ENCODE measurements at places on chromosomes 11 and 22.

- no peak for DNase-seq
- peak overlapping the region; percentile 75 for H3K4me3 ChIP-seq
- H3K27ac ChIP-seq, result peak overlapping the region; percentile 69
Measured at GRCh38 chr22:25404556-25404927, 159.9 kb upstream of the GRK3 start.

GRCh38 chr11:134118006-134118405 lies 49.1 kb downstream of the JAM3 start:
- no peak overlapping the region for H3K27ac ChIP-seq
- H3K4me1 ChIP-seq, result peaks cover 37% of the 10 kb centered on the region
- no peak overlapping the region for H3K4me3 ChIP-seq
- no peaks in the 10 kb centered on the region for H3K36me3 ChIP-seq
- no peak for DNase-seq
- H3K27me3 ChIP-seq, result no peaks in the 10 kb centered on the region

GRCh38 chr11:14179116-14179820 lies 179.7 kb downstream of the RRAS2 start:
- no peaks in the 10 kb centered on the region for H3K36me3 ChIP-seq
- H3K27me3 ChIP-seq, result peaks cover under 1% of the 10 kb centered on the region
- H3K27ac ChIP-seq, result no peak overlapping the region
- H3K4me3 ChIP-seq, result no peak overlapping the region
- DNase-seq, result no peak
- H3K4me1 ChIP-seq, result no peaks in the 10 kb centered on the region

- H3K4me3 ChIP-seq, result peak overlapping the region; percentile 97
- H3K27me3 ChIP-seq, result no peaks in the 10 kb centered on the region
- peaks cover 45% of the 10 kb centered on the region for H3K4me1 ChIP-seq
Measured at GRCh38 chr11:8870411-8871170, 40.4 kb upstream of the AKIP1 start.

GRCh38 chr11:64559351-64560138 lies 31.5 kb upstream of the SLC22A12 start:
- H3K4me3 ChIP-seq, result no peak overlapping the region
- no peak overlapping the region for H3K27ac ChIP-seq
- H3K27me3 ChIP-seq, result no peaks in the 10 kb centered on the region
- no peak for DNase-seq

DNA sequence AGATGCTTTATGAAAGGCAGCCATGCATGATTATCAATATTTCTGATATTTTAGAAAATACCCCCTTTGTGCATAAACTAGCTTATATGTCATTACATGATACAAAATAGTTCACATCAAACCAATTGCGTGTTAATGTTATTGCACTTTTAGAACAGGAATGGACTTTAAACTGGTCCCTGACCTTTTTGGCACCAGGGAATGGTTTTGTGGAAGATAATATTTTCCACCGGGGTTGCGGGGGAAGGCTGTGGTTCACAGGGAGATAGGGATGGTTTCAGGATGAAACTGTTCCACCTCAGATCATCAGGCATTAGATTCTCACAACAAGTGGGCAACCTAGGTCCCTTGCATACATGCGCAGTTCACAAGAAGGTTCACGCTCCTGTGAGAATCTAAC lies 16.5 kb upstream of the LGR4 start:
- H3K27ac ChIP-seq, result no peak overlapping the region
- no peaks in the 10 kb centered on the region for H3K27me3 ChIP-seq
- DNase-seq, result no peak
- H3K4me3 ChIP-seq, result no peak overlapping the region
- no peaks in the 10 kb centered on the region for H3K4me1 ChIP-seq
- H3K36me3 ChIP-seq, result no peaks in the 10 kb centered on the region

DNA sequence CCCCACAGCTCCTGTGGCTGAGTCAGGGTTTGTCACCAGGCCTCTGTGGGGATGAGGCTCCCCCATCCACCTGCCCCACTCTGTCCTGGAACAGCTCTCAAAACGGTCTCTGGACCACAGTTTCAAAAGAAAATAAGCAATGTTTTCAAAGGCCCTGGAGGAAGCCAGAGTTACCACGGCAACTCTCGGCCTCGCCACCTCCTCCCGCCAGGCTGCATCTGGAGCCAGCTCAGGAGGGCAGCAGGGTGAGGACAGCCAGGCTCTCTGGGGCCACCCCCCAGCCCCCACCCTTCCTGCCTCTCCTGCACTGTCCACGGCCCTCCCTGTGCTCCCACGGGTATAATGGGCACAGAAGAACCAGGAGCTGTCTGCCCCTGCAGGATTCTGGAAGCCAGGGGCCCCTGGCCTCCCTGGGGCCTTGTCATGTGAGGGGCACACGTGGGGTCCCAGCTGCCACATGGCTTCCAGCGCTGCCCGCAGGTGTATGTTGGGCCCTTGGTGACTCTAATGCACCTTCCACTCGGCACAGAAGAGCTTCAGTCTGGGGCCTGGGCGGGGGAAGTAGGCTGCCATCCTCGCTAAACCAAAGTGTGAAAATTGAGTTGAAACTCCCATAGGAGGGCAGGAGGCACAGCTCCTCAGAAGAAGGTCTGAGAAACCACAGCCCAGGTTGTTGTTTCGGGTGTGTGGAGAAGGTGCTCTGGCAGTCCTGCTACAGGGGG lies 10.3 kb downstream of the CD81 start:
- H3K4me1 ChIP-seq, result peaks cover 83% of the 10 kb centered on the region
- DNase-seq, result no peak
- H3K27me3 ChIP-seq, result no peaks in the 10 kb centered on the region
- no peak overlapping the region for H3K4me3 ChIP-seq

GRCh38 chr11:102666331-102666957 lies 39.1 kb downstream of the MMP27 start:
- H3K4me1 ChIP-seq, result no peaks in the 10 kb centered on the region
- H3K27me3 ChIP-seq, result no peaks in the 10 kb centered on the region
- no peak overlapping the region for H3K4me3 ChIP-seq
- no peaks in the 10 kb centered on the region for H3K36me3 ChIP-seq

DNA sequence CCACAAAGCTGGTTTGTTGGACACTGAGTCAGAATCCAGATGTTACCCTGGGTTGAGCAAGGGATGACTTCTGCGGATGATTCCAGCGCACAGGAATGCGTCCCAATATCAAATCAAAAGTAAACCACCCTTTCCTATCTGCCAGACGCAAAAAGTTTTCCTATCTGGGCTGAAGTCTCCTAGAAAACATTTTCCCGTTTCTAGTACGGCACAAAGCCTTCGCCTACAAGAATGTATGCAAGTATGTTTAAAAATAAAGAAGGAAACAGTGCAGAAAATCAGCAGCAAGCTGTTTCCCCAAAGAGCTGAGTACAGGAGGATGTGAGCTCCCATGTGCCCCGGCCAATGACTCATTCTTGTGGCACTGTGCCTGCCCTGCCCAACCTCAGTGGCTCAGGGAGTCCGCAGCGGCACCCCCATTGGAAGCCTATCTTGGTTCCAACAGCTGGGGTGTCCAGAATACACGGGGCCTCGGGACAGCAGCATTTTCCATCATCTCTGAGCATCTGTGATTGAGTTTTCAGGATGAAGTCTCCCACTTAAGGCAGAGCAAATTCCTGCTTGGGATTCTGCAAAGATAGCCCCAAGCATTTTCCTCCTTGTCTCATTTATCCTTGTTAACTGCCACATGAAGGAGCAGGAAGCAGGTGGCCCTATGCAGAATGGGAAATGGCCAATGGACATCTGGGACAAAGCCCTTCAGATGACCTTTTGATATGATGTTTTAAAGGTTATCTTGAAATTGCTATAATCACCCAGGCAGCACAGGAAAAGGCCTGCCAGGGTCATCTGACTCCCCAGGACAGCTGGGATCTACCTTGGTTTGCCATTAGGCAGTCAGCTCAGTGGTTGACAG lies 17.5 kb downstream of the KCNJ5 start:
- peak; percentile 74 for DNase-seq
- no peaks in the 10 kb centered on the region for H3K4me1 ChIP-seq
- no peak overlapping the region for H3K27ac ChIP-seq
- H3K4me3 ChIP-seq, result no peak overlapping the region

- no peaks in the 10 kb centered on the region for H3K27me3 ChIP-seq
- DNase-seq, result peak; percentile 85
- peak overlapping the region; percentile 65 for H3K4me3 ChIP-seq
- peak overlapping the region; percentile 13 for H3K27ac ChIP-seq
- peaks cover 19% of the 10 kb centered on the region for H3K4me1 ChIP-seq
- no peaks in the 10 kb centered on the region for H3K36me3 ChIP-seq
Measured at GRCh38 chr22:45268958-45269844, 15.5 kb upstream of the UPK3A start.
